ENCODE measurements at places on chromosomes 7 and 10.

GRCh38 chr7:132750530-132751217 lies 174.4 kb upstream of the PLXNA4 start:
- no peak for DNase-seq

DNA sequence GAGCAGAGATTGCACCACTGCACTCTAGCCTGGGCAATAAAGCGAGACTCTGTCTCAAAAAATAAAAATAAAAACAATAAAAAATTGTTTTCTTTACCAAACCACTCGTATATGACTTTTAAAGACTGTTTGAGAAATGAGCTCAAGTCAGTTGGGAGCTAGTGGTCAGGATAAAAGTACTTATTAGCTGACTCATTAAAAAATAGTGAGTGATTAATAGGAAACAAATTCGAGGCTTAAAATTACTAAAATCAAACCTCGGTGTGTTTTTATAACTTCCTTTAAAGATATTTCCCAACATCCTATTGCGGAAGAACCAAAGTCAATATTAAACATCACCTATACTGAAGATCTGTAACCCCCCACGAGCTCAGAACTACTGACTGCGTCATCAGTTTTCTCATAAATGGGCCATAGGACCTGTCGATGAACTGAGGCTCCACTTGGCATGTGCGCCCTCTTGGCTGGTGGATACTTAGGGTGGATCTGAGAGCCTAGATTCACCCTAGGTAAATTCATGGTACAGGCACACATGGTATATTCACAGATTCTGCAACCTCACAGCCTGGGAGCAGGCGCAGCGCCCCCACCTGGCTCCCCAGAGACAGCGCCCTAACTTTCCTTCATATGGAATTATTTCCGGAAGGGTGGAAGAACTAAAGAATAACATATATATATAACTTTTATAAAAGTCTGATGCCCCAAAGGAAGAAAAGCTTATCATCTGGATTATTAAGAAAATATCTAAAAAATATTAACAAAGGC lies 9.2 kb downstream of the MKI67 start:
- DNase-seq = no peak

GRCh38 chr7:78438433-78438832 lies 639.9 kb downstream of the PHTF2 start:
- DNase-seq = no peak

DNA sequence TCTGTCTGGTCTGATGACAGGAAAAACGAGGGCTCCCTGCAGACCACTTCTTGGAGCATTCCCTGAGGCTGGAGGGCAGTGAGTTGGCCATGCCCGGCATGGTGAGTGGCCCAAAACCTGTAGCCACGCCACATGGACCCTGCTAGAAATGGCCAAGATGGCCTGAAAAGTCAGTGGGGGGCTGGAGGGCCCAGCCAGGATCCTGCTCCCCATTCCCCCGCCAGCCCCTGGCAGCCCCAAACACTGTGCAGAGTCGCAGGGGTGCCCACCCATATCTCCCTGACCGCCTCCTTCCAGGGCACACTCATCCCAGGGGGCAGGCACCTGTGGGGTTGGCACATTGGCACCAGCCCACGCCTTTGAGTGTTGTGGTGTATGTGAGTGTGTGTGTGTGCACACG lies 18.7 kb upstream of the PPP2R2D start:
- no peak for DNase-seq

DNA sequence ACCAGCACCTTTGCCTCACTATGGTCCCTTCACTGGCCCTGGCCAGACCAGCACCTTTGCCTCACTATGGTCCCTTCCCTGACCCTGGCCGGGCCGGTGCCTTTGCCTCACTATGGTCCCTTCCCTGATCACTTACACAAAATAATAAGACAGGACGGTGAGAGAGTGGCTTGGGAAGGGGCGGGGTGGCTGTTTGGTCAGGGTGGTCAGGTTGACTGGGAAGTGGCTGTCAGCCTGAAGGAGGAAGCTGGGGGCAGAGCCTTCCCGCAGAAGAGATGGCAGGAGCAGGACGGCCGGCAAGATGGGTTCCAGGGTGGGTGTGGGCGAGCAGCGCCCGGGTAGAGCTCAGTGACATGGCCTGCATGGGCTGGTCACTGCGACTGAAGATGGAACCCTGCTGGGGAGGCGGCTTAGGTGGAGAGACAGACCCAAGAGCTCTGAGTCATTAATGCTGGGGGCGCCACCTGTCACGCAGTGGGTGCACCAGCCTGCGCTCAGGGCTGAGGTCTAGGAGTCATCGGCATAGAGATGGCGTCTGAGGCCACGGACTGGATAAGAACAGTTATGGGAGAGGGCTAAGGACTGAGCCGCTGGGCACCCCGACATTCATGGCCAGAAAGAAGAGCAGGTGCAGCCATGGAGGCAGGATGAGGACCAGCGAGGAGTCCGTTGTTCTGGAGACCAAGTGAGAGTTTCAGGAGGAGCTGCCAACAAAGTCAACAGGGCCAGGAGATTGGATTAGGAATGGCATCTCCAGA lies 91.8 kb downstream of the CHST15 start:
- no peak for DNase-seq
